GM23248 (cell line): ENCODE measurements at places on chromosomes 7 and 10.

GRCh38 chr10:112816033-112816430 is 134.0 kb upstream of the TCF7L2 start:
- peak; percentile 10 for DNase-seq

- DNase-seq = no peak
These were observed 40.7 kb downstream of the AVL9 start for GRCh38 chr7:32536016-32536415.

GRCh38 chr7:69020536-69020935 is 577.7 kb upstream of the AUTS2 start:
- DNase-seq = no peak

DNA sequence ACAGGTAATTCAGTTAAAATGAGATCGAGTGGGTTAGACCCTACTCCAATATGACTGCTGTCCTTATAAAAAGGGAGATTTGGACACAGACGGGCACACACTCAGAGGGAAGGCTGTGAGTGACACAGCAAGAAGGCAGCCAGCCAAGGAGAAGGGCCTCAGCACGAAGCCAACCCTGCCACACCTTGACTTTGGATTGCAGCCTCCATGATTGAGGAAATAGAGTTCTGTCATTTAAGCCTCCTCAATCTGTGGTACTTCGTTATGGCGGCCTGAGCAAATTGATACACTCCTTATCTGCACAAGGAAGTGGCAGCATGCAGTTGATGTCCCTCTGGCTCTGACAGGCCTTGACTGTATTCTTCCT is 43.8 kb downstream of the SH2D4B start:
- DNase-seq = no peak

DNA sequence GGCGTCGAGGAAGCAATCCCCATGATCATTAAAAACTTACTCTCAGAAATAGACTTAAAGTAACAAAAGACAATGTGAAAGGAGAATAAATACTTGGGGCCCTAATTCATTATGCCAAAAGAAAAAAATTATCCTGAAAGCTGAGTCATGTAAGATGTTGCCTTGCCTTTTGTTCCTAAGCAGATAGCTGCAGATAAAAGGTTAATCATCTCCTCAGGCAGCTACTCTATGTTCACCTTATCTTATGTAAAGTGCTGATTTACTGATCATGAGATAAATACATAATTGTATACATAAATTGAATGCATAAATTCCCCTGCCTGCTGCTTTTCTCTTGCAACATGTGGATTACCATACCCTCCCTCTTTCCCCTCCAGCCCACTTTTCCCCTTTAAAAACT is 28.1 kb upstream of the CREB3L2 start:
- no peak for DNase-seq

GRCh38 chr10:15265558-15265957 is 97.1 kb upstream of the NMT2 start:
- no peak for DNase-seq

- no peak for DNase-seq
These were observed 56.4 kb downstream of the ICA1 start for GRCh38 chr7:8205537-8205936.

GRCh38 chr10:57218382-57218781 is 857.3 kb upstream of the ZWINT start:
- no peak for DNase-seq

GRCh38 chr7:101677797-101678479 is 48.8 kb upstream of the MYL10 start:
- peak; percentile 56 for DNase-seq

GRCh38 chr10:10677479-10677878 is 340.2 kb upstream of the CELF2 start:
- peak; percentile 82 for DNase-seq

DNA sequence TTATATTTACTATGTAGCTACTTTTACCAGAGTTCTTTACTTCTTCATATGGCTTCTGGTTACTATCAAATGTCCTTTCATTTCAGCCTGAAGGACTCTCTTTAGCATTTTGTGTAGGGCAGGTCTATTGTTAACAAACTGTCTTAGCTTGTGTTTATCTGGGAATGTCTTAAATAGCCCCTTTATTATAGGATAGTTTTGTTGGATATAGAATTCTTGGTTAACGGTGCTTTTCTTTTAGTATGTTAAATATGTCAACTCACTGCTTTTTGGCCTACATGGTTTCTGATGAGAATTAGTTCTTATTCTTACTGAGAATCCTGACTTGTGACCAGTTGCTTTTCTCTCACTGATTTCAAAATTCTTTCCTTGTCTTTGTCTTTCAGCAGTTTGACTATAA is 169.0 kb downstream of the ADK start:
- no peak for DNase-seq

DNA sequence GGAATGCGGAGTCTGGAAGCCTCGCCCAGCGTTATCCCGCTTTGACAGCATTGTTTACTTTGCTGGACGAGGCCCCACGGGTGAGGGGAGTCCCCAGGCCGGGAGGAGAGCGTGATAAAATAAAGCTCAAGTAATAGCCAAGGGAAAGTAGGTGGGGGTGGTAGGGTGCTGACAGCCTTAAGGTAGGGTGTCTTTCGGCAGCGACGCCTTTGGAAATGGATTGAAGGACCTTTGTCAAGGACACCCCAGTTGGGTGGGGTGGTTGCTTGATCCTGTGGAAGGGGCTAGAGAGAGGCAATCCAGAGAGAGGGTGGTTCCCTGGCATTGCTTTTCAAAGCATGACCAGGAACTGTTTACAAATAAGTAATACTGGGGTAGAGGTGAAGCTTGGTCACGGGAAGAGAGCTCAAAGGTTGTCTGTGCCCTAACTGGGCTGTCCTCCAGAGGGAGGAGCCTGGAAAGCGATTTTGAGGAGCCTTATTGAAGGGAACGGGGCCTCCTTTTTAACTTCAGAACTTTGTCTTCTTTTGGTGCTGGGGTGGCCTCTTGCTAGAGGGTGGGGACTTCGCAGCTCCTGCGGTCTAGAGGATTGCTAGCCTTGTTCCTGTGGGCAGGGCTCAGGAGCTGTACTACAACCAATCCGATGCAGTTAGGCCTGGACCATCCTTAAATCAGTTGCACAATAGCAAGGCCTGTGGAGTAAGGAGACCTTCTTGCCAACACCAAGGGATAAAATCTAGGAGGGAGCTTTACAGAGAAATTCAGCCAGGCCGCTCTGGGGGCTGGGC is 1.3 kb downstream of the EIF4EBP2 start:
- peak; percentile 97 for DNase-seq

- DNase-seq = peak; percentile 28
These were observed 11.6 kb downstream of the MICALL2 start for GRCh38 chr7:1447551-1448244.

- peak; percentile 37 for DNase-seq
These were observed 18.2 kb downstream of the SEC31B start for GRCh38 chr10:100501423-100501822.

DNA sequence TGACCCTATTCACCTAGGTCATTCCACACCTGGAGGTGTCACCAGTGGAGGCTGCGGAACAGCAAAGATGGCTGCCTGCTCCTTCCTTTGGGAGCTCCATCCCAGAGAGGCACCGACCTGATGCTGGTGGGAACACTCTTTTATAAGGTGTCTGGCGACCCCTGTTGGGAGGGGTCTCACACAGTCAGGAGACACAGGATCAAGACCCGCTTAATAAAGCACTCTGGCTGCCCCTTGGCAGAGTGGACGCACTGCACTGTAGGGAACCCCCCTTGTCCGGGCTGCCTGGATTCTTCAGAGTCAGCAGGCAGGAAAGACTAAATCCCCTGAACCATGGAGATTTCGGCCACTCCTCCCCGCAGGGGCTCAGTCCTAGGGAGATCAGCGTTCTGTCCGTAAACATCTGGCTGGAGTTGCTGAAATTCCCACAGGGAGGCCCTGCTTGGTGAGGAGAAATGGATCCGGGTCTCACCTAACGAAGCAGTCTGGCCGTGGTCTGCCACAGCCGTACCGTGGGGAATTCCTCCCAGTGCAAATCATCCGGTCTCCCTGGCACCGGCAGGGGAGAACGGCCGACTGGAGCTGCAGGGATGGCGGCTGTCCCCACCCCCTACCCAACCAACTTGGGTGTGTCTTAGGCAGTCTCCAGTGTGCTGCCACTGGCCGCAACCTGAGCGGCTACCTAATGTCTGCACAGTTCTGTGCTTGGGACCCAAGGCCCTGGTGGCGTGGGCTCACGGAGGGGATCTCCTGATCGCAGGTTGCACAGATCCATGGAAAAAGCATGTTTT is 66.1 kb downstream of the LSMEM1 start:
- DNase-seq = no peak

- DNase-seq = no peak
These were observed 139.8 kb upstream of the NAMPT start for GRCh38 chr7:106424476-106425016.

DNA sequence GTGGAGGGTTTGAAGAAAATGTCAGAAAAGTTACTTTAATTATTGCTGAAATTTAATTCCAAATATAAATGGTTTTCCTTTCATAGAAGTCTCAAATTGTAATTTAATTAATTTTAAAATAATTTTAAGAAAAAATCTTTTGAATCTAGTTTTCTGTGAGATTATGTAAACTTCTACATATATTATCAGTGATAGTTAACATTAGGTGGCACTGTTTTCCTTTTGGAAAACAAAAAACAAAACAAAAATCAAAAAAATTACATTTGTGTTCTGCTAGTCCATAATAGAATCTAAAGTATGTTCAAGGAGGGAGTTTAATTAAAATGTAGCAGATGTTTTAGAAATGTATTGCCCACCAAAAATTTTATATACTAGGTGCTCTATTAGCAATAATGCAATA is 1456.7 kb downstream of the REEP3 start:
- DNase-seq = no peak

DNA sequence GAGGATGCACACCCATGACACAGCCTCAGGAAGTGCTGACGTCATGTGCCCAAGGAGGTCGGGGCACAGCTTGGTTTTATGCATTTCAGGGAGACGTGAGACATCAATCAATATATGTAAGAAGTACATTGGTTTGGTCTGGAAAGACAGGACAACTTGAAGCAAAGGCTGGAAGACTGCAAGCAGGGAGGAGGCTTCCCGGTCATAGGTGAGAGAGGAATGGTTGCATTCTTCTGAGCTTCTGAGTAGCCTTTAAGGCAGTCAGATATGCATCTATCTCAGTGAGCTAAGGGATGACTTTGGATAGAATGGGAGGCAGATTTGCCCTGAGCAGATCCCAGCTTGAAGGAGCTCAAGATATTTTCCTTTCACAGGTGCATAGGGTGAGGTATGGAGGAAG is 349.5 kb downstream of the TYW1 start:
- no peak for DNase-seq

GRCh38 chr10:52465202-52465601 is 151.1 kb downstream of the DKK1 start:
- DNase-seq = no peak

DNA sequence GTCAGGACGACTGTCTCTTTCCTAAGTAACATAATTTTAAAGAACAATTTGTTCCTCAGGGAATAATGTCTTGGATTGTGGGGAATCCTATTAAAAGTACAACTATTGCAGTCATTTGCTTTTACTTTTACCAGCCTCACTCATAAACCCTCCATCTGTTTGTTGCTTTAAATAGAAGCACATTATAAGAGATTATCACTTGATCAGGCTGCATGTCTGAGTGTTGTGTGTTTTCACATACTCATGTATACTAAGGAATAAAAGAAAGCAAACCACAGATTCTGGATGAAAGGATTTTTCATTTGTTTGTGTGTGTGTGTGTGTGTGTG is 1077.8 kb downstream of the KCNMA1 start:
- DNase-seq = no peak

DNA sequence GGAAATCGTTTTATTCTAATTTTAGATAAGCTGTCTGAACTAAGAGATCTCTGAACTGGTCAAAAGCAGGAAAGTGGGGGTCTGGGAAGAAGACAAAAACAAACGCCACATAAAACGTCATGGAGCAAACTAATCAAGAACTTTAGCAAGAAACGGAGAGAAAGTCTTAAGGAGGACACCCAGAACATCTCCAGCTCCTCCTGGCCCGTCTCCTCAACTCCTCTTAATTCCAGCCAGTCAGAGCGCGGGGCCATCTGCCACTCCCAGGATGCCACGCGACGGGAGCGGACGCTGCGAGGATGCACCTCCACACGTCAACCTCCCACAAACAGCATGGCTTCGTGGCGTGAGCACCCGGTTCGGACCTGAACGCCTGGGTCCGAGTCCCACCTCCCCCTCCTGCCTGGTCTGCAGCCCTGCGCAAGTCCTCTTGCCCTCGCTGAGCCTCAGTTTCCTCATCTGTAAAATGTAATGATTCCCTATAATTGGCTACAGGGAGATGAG is 598 bp downstream of the MMS19 start:
- DNase-seq = peak; percentile 97

DNA sequence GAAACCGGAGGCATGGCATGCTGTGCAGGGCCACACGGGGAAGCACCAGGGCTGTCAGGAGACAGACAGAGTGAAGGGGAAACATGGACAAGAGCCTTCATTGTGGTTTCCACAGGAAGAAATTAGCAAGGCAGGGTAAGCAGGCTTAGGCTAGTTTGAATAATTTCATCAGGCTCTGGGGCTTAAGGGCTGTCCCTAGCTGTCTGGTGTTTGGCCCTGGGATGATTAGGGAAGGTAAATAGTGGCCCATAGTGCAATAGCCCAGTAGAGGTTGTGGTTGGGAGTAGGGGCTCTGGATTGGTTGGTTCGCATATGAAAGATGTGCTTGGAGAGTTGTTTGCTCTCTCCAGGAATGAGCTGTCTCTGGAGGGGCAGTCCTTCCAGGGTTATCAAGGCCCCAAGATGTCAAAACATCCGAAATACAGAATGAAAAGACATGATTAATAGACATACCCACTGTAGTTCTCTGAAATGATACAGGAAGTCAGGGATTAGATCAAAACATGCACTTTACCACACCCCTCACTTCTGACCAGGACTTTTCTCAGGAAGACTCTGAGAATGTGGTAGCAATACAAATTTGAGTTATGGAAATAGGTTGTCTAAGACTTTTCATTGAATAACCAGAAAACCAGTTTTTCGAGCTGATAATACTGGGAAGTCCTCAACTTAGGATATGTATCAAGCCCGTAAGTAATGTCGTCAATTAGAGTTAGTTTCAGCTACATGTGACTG is 224.9 kb upstream of the NFE2L3 start:
- no peak for DNase-seq

DNA sequence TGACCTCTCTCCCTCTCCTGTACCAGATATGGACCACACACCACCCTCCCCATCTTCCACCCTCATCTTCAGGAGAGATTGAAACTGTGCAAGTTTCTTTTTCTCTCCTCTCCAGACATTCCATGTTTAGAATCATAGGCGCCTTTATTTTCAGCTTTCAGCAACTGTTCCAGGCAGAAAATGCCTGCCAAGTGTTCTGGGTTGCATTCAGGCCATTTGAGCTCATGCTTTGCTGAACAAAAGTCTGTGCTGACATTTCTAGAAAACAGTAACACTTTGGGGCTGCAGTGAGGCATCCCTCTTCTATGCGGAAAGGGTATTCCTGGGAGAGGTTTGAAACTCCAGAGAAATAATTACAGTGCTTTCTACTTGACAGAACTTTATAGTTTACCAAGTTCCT is 361.7 kb downstream of the GPAM start:
- DNase-seq = no peak
